ENCODE measurements at places on chromosomes 7 and 10.

DNA sequence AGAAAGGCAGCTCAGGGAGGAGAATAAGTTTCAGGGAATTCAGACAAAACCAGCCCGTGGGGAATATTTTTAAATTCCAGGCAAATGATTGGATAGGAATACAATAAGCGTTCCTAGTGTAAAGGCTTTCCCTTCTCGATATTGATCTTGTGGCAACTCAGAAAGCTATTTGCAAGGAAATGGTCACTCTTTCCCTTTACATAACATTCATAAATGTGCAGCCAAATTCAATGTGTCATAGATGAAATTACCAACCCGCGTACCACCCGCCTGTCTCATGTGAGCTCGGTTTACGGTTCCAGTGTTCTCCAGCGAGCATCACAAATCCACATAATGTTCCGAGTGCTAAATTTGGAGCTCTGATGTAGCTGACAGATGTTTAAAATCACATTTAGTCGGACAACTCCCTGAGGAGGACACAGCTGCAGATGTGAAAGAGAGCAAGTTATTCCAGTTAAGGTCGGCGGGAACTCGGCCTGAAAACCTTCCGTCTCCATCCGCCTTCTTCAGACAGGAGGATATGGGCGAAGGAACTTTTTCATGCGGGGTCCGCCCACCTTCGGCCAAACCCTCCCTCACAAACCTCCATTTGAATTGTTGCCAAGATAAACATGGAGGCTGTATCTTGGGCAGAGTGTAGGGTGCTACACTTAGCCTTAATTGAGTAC, 327.0 kb downstream of the RNLS start:
- no peak for DNase-seq

DNA sequence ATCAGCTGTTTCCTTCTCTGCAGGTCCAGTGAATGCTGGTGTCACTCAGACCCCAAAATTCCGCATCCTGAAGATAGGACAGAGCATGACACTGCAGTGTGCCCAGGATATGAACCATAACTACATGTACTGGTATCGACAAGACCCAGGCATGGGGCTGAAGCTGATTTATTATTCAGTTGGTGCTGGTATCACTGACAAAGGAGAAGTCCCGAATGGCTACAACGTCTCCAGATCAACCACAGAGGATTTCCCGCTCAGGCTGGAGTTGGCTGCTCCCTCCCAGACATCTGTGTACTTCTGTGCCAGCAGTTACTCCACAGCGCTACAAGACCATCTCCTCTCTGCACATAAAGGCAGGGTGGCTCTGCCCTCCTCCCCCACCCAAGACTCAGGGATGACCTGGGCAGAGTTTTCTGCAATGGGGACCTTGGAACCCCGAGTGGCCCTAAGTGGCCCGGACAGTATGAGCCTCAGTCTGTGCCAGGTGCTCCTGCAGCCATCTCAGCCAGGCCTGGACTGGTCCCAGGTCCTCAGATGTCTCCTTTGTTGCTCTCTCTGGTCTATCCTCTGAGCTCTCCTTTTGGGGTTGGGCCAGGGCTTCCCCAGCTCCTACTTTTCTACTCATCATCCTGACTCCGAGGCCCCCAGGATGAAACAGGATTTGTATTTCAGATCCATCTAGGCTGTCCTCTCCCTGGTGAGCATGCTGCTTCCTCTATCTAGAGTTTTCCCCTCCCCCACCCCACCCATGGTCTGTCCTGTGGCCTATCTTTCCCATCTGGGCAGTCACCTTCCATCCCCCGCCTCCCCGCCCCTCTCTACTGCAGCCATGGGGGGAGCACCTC, 212.1 kb upstream of the PRSS58 start:
- no peak for DNase-seq

DNA sequence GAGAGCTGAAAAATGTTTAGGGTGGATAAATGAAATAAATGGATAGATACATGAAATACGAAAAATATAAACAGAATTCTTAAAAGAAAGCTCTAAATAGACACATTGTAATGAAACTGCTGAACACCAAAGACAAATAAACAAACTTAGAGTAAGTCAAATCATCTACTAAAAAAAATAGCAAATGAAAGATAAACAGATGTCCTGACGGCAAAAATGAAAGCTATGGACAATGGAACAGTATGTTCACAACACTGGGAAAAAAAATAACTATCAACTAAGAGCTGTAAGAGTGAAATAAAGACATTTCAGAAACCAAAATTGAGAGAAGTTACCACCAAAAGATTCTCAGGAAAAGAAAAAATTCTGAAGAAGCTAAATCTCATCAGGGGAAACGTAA, 106.1 kb downstream of the SGMS1 start:
- DNase-seq: no peak

DNA sequence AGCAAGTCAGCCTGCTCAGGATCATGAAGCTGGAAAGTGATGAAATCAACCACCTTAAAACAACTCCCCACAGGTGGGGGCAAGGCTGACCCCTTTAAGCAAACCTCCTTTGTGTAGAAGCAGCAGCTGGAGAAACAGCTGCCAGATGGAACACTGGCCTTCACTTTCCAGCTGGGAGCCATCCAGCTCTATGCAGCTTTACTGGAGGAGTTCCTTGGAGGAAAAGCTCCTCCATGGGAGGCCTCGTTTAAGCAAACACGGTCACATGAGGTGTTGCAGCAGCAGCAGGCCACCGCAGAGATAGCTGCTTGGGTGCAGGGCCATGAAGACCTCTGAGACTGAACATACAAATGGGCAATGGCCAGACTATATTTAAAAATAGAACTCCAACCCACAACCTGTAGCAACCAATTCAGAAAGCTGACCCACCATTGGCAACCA, 13.0 kb upstream of the DLG5 start:
- no peak for DNase-seq

DNA sequence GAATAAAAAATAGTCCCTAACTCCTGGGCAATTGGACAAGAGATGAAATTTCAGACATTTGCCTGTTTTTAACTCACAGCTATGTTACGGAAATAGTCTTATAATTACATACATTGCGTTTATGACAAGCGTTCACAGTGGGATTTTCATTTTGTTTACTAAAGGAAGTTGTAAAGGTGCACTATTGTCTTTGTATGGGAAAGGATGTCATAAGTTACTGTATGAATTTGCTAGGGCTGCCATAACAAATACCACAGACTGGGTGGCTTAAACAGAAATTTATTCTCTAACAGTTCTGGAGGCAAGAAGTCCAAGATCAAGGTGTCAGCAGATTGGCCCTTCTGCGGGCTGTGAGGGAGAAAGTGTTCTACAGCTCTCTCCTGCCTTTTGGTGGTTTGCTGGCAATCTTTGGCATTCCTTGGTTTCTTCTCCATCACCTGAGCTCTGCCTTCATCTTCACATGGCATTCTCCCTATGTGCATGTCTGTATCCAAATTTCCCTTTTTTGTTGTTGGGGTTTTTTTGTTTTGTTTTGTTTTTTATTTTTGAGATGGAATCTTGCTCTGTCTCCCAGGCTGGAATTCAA, 5.6 kb downstream of the NFE2L3 start:
- no peak for DNase-seq

DNA sequence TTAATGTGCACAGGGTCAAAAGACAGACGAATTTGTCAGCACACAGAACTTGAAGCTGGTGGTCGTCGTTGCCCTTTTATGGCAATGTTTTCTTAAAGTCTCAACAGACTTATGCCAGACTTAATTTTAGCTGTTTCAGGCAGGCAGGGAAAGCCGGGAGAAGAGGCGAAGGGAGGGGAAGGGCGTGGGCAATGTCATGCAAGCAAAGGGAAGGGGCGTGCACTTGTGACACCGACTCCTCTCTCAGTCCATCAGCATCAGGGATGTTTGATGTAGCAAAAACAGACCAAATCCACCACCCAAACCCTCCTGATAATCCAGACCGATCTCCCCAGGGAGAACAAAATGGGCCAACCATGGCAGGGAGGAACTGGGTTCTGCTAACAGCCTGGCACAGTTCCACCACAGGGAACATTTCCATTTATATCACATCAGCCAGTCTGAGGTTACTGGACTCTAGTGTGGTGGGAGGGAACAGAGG, 118.1 kb upstream of the RHEB start:
- DNase-seq: no peak

GRCh38 chr10:86819567-86819966, 63.1 kb downstream of the BMPR1A start:
- DNase-seq: no peak

DNA sequence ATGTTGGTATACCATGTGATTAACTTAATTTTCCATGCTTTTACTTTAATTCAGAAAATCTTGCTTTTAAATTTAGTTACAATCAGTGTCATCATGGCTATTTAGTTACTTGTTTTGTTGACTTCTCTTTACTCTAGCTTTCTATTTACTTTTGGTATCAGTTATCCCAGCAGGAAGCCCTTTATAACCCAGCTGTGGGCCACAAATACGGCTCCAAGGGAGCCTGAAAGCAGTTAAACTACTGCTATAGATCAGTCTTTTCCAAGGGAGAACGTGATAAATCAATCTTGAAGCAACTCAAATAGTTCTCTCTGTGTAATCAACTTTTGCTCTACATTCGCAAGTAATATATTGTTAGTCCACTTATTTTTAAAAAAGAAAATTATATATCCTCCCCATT, 287.4 kb downstream of the CACNA2D1 start:
- DNase-seq: no peak

DNA sequence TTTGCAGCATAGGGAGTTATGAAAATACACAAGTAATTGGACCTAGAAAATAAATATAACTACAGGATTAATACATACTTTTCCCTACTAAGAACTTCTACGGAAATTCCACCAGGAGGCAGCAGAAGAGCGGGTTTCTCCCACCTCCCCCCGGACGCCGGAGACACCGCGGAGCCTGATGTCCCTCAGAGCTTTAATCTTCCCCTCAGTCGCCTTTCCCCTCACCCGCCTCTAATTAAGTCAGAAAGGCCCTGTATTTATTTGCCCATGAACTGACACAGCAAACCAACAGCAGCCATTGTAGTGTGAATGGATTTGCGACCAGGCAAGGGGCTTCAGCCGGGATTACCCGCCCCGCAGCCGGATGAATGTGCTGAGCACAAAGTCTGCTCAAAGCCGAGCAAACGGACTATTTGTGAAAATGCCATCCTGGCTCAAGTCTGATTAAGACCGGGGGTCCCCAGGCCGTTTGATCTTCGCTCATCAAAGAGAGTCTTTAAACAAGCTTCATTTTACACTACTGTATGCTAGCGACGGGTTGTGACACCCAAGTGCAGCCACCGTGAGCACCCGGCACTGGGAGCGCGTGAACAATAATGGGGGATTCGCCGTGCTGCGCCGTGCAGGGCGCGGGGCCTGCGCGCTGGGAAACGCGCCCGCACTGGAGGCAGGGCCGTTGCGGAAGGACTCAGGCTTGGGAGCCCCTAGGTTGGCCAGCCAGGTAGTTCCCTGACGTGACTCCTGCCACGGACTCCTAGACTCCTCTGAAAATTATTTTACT, 5.6 kb upstream of the DKK1 start:
- DNase-seq: no peak

DNA sequence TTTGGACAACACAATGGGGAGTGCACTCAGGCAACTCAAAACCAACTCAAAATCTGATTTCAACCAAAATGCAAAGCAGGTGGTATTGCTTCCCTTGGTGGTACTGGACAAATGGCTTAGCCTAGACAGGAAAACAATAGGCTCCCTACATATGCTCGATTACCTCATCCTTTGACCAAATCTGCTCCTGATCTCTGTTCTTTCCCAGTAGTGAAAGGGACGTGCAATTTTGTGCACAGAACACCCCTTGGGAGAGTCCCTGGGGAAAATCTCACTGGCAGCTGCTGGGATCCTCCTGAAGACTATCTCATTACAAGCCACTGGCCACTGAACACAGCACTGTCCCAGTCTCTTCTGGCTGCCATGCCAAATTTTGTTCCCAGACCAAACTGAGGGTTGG, 149.2 kb upstream of the VSTM2A start:
- no peak for DNase-seq

GRCh38 chr10:120174491-120174890, 282.0 kb downstream of the SEC23IP start:
- DNase-seq: no peak

DNA sequence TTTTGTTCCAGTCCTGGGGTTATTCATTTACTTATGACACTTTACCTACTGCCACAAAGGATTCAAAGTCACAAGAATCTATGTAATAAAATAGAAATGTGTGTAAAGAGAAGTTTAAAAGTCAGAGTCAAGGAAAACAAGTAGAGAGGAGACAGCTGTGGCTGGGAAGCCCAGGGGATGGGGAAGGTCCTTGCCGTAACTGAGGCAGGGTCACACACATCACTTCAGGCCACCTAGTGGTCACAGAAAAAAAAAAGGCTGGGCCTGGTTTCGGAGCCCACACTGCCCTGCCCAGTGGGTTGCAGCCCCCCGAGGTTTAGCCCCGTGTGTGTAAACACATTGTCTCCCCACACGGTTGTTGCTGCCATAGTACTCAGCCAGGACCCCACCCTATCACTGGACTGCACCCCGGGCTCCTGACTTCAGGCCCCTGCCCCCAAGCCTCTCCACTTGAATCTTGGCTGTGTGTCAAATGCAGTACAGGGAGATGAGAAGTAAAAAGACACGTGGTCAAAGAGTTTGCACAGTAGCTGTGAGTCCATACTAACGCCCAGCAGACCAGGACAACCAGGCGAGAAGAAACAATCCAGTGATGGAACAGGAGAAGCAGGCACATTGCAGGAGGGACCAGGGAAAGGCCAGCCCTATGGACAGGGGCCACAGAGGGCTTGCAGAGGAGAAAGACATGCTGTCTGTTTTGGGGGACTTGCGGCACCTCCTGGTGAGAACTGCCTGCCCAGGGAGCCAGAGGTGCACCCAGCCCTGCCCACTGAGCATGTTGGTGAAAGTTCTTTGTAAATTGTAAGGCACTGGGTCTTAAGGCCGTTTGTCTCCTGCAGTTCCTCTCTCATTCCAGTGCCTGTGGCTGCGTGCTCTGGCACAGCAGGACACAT, 91.4 kb upstream of the MACROH2A2 start:
- no peak for DNase-seq

- DNase-seq: no peak
Measured at GRCh38 chr7:91030680-91031380, 233.4 kb upstream of the FZD1 start.

DNA sequence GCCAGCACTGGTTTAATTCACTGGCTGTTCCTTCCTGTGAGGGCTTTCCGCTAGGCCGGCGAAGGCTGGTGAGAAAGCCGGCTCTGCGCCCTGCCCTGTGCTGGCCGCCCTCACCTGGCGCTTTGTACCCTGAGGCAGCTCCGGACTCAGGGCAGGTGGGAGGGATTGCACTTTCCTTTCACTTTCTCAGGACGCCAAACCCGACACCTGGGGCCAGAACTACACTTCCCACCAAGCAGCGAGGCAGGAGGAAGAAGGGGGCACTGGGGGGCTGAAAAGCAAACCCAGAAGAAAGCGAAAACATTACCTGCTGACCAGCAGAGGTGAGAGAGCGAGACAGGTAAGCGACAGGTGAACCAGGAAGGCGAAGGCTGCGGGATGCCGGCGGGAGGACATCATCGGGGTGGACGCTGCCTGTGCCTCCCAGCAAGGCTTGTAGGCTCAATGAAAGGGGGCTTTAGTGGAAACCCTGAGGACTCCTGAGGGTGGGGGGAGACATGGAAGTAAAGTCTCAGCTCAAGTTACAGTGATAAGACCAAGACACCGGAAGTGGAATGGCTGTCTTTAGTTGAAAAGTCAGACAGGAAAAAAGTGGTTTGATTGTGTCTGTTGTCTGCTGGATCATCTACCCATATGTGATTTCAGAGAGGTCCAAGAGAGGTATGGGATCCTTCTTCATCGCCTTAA, at the start of gene RAB19:
TSS of gene RAB19 (plus strand) at position 181 of the 687 bp plus-strand sequence. CDS start 3,589 bp downstream, outside the sequence.
- no peak for DNase-seq

GRCh38 chr7:101168412-101169049, 3.2 kb upstream of the VGF start:
- DNase-seq: no peak

All from SW 1271 (cell line).